HepG2 (cell line): ENCODE measurements at places on chromosomes 12 and 14.

GRCh38 chr12:92608151-92609091, 94.4 kb upstream of the PLEKHG7 start:
- DNase-seq = peak; percentile 25

DNA sequence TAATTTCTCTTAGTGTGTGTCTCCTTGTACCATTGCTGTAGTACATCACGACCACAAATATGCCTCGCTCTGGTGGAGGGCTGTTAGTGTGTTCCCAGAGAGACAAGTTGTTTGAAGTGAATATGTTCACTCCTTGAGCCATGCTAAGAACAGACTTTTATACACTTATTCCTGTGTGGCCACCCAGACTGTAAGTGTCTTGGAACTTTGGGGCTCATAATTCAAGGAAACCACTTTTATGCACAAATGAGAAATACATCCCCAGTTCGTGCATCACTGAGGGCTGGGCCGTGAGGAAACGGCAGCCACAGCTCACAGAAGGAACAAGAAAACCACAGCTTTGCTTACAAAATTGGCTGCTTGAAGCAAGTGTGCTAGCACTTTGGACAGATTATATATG, 362.2 kb upstream of the DDHD1 start:
- no peak for DNase-seq

DNA sequence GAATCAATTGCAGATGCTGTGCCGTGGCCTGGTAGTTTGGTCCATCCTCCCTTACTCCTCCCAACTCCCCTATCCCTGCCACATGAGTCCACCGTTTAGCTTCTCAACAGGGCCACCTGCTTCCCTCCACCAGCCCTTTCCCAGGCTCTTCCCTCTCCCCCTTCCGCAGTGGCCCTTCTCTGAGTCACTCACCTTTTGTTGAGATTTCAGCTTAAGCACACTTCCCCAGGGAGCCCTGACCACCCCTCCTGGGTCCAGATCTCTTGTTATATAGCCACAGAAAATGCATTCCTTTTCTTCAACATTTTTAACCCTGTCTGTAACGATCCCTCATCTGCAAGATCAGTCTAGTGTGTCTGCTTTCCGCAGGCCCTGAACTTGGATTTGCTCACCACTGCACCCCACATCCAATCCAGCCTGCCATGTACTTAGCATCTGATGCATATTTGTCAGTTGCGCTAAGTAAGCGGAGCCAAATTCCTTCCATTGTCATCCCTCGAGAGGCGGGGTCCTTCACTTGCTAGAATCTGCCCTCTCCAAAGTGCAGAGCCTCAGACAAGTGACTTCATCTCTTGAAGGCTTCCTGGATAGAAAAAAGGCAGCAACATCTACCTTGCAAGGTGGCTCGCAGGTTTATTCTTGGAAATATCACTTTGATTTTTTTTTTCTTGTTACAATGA, 41.1 kb downstream of the TMEM63C start:
- DNase-seq = no peak

- DNase-seq = no peak
Observed at GRCh38 chr12:81957631-81958030, 198.5 kb upstream of the PPFIA2 start.

DNA sequence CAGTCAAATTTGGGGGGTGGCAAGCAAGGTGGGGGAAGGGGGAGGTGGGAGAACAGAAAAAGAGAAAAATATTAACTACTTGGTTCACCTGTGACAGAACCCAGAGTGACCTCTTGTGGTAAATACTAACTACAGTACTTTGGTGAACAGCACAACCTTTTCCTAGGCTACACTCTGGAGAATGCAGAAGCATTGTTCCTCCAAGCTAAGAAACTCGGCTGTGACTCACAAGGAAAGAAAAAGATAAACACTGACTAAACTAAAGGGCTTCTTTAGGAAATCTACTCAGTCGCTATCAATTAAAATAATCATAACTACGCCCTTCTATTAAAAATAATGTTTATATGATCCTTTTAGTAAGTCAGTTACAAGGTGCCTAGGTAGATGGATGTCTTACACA, 5.4 kb downstream of the KCNH5 start:
- DNase-seq = peak; percentile 31

- no peak for DNase-seq
Observed at GRCh38 chr14:58637391-58638230, at the start of gene DACT1. Gene DACT1, plus strand, starts transcription at chr14:58637962. Its CDS starts 241 bp downstream, at chr14:58638203.

- DNase-seq = peak; percentile 69
Observed at GRCh38 chr14:68762953-68763764, 29.7 kb downstream of the ZFP36L1 start.

DNA sequence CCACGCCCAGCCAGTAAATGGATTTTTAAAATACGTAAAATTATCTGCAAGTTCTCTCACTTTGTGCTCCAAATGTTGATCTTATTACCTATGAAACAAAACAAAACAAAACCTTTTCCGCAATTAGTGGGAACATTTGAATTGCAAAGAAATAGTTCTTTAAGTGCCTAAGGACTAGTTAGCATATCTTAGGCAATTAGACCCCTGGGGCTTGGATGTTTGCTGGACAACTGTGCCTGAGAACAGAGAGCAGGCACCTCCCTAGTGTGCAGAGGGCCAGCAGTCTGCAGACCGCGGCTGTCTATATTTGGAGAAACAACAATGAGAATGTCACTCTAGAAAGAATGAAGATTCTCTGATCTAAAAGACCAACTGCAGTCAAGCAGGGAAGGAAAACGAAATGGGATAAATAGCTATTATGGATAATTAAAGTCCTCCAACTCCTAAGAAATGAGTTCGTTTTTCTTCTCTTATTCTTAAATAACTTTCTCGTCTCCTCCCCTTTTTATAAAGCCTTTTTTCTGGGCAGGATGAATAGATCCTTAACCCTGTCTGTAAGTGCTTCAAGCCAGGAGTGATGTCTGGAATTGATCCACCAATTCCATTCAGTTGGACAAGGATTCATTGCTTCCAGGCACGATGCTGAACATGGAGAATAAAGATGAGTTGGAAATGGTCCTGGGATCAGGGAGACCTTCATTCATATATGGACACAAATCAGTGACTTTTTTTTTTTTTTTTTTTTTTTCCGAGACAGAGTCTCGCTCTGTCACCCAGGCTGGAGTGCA, 16.2 kb downstream of the SLC17A8 start:
- DNase-seq = no peak

GRCh38 chr12:51393676-51394545, 2.7 kb upstream of the GALNT6 start:
- no peak for DNase-seq

GRCh38 chr12:26633591-26634210, 199.3 kb downstream of the ITPR2 start:
- DNase-seq = peak; percentile 47

GRCh38 chr12:5493018-5493417, 61.1 kb downstream of the NTF3 start:
- DNase-seq = no peak

DNA sequence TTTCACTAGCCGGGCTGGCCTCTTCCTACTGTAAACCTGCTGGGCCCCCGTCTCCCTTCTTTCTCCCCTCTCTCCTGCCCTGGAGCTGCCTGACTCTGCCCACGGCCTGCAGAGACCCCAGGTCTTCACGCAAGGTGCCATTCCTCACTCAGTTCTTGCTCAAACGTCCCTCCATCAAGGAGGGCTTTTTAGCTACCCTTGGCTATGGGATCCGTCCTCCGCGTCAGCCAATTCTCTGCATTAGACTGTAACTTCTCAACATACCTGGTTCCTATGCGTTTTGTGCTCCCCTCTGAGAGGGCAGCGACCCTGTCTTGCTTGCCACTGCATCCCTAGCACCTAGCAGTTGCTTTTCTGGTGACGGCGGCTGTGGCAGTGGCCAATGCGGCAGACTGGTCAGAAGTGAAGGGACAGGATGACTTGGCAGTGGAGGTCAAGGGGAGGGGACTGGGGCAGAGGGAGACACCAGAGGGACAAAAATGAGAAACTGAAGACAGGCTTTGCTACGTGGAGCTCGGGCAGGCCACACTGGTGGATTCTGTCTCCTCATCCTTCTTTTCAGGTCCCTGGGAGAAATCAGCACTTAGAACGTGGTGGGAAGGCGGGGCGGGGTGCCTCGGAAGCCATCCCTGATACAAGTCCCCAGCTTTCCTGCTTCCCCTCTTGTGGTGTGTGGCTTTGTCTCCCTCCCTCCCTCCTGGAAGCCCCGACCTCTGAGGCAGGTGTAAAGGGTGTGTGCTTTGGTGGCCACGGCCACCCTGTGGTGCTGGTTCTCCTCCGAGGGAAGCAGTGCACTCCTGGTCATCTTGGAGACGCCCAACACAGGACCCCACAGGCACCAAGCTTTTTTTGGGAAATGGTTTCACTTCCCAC, 1.8 kb downstream of the B3GNT4 start:
- no peak for DNase-seq

DNA sequence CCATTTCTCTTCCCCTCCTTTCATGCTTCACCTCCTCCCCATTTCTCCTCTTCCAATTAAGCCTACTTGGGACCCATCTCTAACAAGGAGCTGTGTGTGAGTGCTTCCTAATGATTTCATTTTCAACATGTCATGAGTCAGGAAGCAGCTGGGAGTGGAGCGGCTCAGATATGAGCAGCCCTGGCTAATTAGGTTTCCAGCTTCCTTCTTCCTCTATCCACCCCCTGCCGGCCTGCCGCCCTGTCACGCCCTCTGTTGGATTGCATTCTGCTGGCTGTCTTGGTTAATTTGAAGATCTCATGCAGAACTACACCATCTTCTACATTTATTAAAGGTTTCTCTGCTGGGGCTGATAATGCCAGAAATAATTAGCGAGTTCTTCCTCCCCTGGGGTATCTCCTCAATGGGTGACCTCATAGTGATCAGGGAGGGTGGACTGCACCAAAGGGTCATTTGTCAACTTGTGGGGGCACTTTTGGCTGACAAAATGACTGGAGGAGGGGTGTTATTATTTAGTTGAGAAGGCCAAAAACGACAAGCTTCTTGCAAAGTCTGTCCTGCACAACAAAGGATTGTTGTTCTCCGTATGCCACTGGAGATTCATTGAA, 300.9 kb upstream of the SRRM4 start:
- no peak for DNase-seq

- DNase-seq = peak; percentile 97
Observed at GRCh38 chr14:31090883-31091764, 64.9 kb upstream of the STRN3 start.

- DNase-seq = no peak
Observed at GRCh38 chr12:128592220-128592744, 231.5 kb downstream of the SLC15A4 start.

GRCh38 chr12:95424271-95424994, 49.5 kb upstream of the METAP2 start:
- no peak for DNase-seq

GRCh38 chr12:51371295-51371953, 19.8 kb downstream of the GALNT6 start:
- peak; percentile 84 for DNase-seq

GRCh38 chr12:39990122-39991101, 115.5 kb downstream of the SLC2A13 start:
- peak; percentile 28 for DNase-seq

DNA sequence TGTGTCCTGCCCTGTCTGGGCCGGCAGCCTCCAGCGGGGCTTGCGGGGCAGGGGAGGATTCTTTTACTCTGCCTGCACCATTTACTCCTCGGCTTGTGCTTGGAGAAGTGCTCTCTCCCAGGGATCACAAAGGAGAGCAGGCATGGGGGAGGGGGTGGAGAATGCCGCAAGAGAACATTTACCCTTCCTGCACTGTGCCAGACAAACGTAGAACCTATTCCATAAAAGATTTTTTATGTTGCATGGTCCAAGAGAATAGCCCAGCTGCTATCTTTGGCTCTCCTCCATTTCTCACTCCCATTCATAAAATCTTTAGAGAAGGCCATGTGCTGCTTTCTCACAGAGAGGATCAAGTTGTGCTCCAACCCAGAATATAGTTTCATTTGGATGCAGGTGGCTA, 159.4 kb downstream of the SPTSSA start:
- no peak for DNase-seq

DNA sequence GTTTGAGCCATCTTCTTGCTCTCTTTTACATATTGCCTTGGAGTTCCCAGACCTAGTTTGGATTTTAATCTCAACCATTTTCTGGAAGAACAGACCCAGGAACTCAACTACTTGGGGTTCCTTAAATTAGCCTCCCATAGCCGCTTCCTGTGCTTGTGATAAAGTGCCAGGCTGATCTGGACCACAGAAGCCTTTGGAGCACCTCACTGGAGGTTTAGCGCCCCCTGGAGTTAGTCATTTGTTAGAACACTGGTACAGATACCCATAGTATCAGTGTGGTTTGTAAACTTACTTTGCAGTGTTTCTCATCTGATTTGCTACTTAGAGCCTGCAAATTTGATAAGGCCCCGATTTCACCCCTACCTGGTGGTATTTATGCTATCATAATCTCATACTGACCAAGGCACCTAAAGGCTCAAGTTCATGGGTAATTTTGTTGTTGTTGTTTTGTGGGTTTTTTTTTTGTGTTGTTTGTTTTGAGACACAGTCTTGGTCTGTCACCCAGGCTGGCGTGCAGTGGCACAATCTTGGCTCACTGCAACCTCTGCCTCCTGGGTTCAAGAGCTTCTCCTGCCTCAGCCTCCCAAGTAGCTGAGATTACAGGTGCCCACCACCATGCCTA, 3.7 kb downstream of the UNC119B start:
- peak; percentile 73 for DNase-seq

DNA sequence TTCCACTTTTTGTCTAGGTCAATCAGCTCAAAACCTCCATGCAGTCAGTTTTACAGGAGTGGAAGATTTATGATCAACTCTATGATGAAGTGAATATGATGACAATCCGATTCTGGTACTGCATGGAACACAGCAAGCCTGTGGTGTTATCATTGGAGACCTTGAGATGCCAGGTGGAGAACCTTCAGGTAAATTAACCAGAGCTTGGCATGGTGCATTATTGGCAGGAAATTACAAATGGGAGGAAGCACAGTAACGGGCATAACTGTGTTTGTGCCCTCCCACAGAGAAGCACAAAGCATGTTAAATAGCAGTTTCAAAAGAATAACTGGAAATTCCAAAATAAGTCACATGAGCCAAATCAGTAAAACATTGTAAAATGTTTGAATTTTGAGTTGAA, 135.6 kb downstream of the ESR2 start:
- no peak for DNase-seq

- no peak for DNase-seq
Observed at GRCh38 chr12:29160230-29160629, 11.2 kb downstream of the FAR2 start.

DNA sequence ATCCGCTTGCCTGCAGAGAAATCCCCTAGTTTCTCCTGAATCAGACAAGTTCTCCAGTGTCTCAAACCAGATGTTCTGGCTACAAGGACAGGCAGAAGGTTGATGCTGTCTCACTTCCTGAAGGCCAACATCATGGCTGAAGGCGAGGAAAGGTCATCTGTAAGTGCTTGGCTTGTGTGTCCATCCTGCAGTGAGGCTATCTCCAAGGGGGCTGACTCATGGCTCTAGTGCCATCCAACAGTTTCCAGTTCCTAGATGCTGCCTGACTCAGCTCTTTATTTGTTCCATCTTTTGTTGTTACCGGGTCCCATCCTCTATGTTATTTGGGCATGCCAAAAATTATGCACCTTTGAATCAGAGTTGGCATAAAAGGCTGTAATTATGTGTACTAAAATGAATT, 232.1 kb upstream of the TBX3 start:
- no peak for DNase-seq

- DNase-seq = no peak
Observed at GRCh38 chr14:100786131-100786530, 39.8 kb upstream of the MEG3 start.

- DNase-seq = peak; percentile 22
Observed at GRCh38 chr14:48792376-48793024, 793.7 kb downstream of the RPS29 start.
